ENCODE measurements at places on chromosomes 7 and 10. TPM values are rescaled to one million over a fixed set of nuclear protein-coding genes. Genes with fewer than 3 reads are reported as not detected.
A peak's percentile ranks its signal among the peaks of the same experiment; 100 is the strongest.

- no peak for DNase-seq
These were observed 139.0 kb downstream of the CREB5 start for GRCh38 chr7:28551331-28551730.

Gene ADRB1
- 1.0 TPM for total RNA-seq

GRCh38 chr7:17275749-17276671 lies 22.4 kb upstream of the AHR start:
- peak; percentile 28 for DNase-seq

Gene STRIP2
- not detected for total RNA-seq

Gene DKK1
- not detected for total RNA-seq

DNA sequence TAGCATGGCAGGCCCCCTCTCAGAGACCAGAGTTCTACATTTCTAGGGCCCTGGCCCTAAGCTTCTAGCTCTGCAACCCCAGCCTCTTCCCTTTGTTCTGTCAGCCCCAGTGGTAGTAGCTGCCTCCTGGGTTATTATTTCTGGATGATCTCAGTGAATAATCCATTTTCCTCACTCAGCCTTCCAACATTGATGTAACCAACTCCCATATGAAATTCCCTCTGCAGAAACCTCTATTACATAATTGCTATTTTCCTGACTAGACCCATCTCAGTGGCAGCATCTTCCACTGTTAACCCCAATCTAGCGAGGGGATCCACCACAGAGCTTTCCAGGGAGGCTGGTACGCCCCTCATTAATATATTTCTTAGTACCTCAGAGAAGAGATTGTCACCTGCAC lies 49.8 kb downstream of the FHIP2A start:
- no peak for DNase-seq

- peak; percentile 27 for DNase-seq
These were observed 918 bp downstream of the NET1 start for GRCh38 chr10:5413012-5413938.

- DNase-seq: no peak
These were observed 7.1 kb downstream of the UBE2D1 start for GRCh38 chr10:58341947-58342346.

All from body of pancreas (tissue), 4 donors.